ENCODE measurements at places on chromosomes 5 and 9.

GRCh38 chr9:135183528-135184180 is 96.2 kb downstream of the OLFM1 start:
- DNase-seq, result no peak

DNA sequence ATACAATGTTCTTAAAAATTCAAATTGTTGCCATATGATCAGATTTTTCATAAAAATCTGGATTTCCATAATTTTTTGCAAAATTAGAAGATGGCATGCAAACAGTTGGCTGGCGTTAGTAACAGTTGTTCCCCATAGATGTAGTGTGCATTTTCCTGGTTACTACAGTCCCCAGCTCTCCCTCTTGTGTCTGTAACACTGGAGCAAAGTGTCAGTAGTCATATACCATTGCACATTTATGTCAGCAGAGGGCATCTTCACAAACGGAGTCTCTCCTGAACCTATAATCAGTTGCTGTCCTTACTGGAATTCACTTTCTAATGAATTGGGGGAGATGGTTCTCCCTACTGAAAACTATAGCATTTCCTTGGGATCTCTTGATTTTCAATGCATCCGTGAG is 44.7 kb upstream of the DMAC1 start:
- DNase-seq, result peak; percentile 15

- DNase-seq, result no peak
Measured at GRCh38 chr5:7960142-7960541, 91.2 kb downstream of the MTRR start.

DNA sequence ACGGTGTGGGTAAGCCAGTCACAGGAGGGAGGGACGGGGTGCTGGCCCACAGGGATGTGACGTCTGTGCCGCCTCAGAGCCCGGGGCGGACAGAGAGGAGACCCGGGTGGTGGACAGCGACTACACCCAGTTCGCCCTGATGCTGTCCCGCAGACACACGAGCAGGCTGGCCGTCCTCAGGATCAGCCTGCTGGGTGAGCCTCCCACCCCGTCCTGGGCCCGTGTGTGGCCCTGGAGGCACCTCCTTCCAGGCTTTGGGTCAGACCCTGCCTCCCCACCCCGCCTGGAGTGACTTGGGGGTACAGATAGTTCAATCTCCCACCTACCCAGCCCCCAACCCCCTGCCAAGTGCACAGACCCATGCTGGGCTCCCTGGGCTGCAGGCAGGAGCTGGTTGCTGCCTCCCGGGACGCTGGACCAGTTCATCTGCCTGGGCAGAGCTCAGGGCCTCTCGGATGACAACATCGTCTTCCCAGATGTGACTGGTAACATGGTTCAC is 1.7 kb downstream of the LCN12 start:
- no peak for DNase-seq

DNA sequence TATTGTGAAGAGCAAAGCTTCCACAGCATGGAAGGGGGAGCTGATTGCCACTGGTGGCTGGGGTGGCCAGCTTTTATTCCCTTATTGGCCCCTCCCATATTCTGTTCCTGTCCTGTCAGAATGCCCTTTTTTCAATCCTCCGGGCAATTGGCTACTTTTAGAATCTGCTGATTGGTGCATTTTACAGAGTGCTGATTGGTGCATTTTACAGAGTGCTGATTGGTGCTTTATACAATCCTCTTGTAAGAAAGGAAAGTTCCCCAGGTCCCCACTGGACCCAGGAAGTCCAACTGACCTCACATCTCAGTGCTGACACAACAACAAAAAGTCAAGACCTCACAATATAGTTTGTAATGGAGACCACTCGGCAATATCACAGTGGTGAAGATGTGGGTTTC is 195.0 kb downstream of the SPATA31A6 start:
- no peak for DNase-seq

GRCh38 chr5:126811515-126812198 is 34.7 kb downstream of the LMNB1 start:
- peak; percentile 52 for DNase-seq

DNA sequence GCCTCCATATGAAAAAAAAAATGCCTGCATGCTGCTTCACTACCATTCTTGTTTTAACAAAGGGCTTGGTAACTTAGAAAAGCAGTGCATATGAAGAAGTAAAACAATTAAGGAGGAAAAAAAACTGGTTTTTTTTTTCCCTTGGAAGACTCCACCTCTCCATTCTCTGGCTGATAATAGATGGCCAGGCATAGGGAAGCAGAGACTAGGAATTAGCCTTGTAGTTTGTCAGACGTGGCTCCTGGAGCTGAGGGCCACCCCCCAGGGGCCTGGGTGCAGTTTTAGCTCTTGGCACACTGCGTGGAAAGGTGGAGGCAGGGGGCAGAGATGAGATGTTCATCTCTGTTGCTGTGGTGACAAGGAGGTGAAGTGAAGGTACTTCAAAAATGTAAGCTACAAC is 42.7 kb downstream of the WDR36 start:
- DNase-seq, result no peak

- DNase-seq, result no peak
Measured at GRCh38 chr9:68861436-68861835, 152.5 kb downstream of the PRKACG start.

- no peak for DNase-seq
Measured at GRCh38 chr9:104856413-104856941, 71.5 kb downstream of the ABCA1 start.

DNA sequence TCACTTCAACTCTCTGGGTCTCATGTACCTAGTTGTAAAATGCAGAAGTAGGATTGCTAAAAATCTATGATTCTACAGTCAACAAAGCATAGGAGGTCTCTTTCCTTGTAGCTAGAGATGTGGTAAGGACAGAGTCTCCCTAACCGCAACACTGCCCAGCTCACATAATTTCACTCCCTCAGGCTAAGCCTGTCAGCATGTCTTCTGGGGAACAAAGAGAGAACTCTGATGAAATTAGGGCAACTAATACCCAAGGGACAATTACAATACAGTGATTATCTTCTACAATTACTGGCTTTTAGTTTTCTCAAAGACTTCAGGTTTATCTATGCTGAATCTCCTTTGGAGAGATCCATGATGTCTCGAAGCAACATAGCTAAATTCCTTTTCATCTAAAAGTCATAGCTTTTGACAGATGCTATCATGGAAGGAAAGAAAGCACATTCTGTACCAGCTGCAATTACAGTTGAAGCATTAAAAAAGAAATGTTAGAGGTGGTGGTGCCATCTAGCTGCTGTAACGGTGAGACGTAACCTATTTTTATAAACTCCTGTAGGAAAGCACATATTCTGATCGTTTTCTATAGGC is 141.1 kb upstream of the TARS1 start:
- no peak for DNase-seq

- DNase-seq, result peak; percentile 14
Measured at GRCh38 chr9:92501671-92502393, 19.5 kb upstream of the ASPN start.

GRCh38 chr9:106305428-106306133 is 557.4 kb upstream of the ZNF462 start:
- DNase-seq, result no peak

- no peak for DNase-seq
Measured at GRCh38 chr5:143693651-143694252, 118.2 kb upstream of the HMHB1 start.

- no peak for DNase-seq
Measured at GRCh38 chr9:34741628-34742027, 31.7 kb upstream of the CCL21 start.

GRCh38 chr9:134707031-134707680 is 65.6 kb downstream of the COL5A1 start:
- no peak for DNase-seq

GRCh38 chr5:51651476-51651875 is 268.2 kb downstream of the ISL1 start:
- no peak for DNase-seq

DNA sequence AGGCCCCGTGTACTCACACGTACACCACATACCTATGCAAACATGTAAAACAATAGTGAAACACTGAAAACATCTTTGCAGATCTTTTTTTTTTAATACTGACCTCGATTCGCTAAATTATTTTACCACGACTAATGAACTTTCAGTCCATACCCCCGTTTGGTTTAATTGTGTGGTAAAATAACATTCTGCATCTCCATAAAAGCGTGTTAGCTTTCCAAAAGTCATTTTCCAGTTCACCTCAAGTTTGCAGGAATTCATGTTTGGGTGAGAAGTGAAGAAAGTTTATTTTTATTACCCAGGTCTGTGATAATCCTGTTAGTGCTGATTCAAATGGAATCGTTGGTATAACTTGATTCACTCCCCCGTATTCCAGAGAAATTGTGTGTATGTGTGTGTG is 652 bp downstream of the ARSK start:
- DNase-seq, result no peak

GRCh38 chr9:134830126-134830525 is 50.5 kb upstream of the FCN2 start:
- no peak for DNase-seq

DNA sequence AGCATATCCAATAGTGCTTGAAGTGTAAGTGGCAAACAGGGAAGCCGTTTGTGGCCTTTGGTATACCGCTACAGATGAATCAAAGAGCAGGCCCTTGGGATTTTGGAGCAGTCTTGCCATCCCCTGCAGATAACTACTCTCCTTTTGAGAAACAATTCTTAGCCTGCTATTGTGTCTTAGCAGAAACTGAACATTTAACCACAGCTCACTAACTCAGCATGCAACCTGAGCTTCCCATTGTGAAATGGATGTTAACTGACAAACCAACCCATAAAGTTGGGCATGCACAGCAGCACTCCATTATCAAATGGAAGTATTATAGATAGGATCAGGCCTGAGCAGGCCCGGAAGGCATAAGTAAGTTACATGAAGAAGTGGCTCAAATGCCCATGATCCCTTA is 315.3 kb upstream of the PTGER4 start:
- no peak for DNase-seq

- no peak for DNase-seq
Measured at GRCh38 chr9:17776735-17777134, 197.9 kb downstream of the SH3GL2 start.

Measured in activated CD4-positive, alpha-beta T cell treated with anti-CD3 and anti-CD28 coated beads, Interleukin-2, amount 10 ng/mL, durations not matched to agents 7 days and 5 days (primary cell).